ENCODE measurements at places on chromosomes 16 and 17.

- no peak for DNase-seq
Observed at GRCh38 chr16:79687249-79688130, 87.0 kb upstream of the MAF start.

DNA sequence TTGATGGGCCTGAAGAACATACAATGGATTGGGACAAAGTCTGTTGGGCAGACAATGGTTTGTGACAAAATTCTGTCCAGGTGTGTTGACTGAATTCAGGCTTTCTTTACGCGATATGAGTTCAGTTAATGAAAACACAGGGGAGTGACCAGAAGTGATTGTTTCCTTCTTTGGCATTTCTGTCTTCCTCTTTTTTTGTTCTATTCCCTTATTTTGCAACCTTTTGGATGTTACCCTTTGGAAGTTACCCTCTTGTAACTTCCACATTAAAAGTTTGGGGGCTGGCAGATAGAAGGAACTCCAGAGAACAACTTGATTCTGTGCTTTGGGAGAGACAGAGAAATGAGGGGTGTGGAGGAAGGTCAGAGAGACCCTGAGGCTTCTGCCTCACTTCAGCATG, 126.7 kb downstream of the PITPNC1 start:
- DNase-seq, result no peak

DNA sequence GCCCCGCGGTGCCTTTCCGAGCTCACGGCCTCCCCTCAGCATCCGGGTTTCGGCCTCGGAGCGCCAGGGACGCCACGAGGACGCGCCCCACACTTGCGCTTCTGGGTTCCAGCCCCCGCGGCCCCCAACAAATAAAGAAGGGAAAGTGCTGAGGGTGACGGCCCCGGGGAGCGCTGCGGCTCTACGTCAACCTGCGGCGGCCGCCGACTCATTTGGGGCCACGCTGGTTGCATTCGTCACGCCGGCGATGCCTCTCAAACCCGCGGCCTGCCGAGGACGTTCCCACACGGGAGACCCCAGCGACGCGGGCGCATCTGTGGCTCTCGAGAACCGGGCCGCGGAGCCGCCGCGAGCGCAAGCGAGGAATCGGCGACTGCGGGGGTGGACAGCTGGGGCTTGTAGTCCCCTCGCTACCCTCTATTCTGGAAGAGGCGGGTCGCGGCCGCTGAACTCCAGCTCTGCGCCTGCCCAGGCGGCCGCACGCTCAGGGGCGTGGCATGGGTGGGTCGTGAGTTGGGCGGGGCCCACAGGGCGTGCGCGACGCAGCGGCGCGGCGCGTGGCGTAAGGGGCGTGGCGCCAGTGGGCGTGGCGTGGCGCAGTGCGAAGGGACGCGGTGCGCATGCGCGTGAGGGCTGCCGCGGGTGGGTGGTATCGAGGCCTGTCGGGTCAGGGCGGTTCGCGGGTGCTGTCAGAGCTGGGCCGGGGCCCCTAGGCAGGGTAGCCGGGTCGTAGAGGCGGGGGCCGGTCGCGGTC, at the start of gene AMZ2:
TSS of gene AMZ2 (plus strand) at position 599 of the 754 bp plus-strand sequence. CDS start 2,145 bp downstream, outside the sequence.
- peak; percentile 95 for DNase-seq

GRCh38 chr16:17125671-17126070, 345.1 kb downstream of the XYLT1 start:
- no peak for DNase-seq

DNA sequence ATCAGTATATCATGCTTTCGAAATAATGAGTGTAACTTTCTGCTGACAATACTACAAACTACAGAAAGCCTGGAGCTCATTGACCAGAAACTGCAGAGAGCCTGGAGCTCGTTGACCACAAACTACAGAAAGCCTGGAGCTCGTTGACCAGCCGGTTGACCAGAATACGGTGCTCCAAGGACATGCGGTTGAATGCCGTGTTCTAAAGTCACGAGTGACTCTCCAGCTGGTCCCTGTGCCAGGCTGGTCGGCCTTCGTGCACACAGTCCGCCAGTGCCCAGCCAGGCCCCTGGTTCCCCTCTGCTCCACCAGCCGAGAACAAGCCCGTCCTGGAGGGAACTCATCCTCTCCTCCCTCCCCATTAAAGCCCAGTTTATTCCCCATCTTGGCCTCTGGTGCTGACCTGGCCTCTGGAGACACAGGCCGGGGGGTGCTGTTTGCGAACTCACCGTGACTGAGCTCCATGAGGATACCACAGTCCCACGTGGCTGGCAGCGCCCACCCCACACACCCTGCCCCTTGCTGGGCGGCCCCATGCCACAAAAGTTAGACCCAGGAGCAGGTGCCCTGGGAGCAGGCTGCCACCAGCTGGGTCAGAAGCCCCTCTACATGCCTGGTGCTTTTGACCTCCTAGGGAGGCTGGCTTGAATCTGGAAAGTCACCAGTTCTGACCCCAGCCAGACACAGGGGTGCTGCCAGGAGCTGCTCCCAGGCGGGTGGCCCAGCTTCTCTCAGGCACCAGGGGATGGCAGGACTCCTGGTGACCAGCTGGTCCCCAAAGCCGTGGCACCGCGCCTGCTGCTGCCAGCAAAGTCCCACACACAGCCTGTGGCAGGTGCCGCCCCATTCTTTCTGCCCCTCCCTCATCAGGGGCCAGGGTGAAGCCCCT, 15.5 kb upstream of the CDH15 start:
- no peak for DNase-seq

- no peak for DNase-seq
Observed at GRCh38 chr16:28179354-28179753, 32.4 kb downstream of the XPO6 start.

- no peak for DNase-seq
Observed at GRCh38 chr17:47806026-47806912, 15.3 kb downstream of the OSBPL7 start.

- DNase-seq, result no peak
Observed at GRCh38 chr17:59491353-59492090, 73.9 kb upstream of the DHX40 start.

DNA sequence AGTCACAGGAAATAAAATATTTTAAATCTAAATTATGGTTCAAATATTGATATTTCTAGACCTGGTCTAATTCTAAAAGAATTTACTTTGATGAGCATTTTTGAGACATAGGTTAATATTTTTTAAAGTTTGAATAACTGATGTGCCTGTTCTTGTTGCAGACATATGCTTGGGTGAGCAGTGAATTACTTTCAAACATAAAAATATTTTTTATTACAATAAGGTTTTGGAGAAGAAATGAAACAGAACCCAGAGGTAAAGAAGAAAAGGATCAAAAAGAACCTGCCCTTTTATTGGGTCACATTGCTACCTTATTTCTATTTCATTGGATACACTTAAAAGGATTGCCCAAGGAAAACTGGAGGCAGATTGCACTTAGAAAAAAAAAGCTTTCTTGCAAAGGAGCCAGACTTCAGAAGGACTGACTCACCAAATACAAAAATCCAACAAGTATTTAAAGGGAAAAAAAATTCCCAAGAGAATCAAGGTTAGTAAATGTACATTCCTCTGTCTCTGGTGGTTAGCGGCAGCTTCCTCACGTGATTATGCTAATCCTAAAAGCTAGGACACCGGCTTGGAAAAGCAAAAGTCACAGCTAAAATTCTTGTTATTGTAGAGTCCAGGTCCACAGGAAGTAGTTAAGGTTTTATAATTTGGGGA, 18.5 kb downstream of the ENPP7 start:
- DNase-seq, result no peak

DNA sequence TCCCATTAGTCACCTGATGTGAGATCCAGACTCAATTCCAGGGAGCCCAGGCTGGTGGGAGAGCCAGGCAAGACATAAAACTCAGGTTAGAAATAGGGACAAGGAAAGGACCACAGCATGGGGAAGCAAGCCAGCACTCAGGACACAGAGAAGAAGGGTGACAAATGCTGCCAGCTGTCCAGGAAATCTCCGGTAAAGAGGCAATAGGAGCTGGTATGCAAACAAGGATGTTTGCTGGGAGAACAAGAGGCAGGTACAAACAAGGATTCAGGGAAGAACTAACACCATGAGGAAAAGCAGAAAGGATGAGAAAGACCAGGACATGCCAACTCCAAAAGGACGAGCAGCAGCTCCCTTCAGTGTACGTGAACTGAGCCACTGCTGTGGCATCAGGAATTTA, 10.2 kb upstream of the TXNDC11 start:
- no peak for DNase-seq

DNA sequence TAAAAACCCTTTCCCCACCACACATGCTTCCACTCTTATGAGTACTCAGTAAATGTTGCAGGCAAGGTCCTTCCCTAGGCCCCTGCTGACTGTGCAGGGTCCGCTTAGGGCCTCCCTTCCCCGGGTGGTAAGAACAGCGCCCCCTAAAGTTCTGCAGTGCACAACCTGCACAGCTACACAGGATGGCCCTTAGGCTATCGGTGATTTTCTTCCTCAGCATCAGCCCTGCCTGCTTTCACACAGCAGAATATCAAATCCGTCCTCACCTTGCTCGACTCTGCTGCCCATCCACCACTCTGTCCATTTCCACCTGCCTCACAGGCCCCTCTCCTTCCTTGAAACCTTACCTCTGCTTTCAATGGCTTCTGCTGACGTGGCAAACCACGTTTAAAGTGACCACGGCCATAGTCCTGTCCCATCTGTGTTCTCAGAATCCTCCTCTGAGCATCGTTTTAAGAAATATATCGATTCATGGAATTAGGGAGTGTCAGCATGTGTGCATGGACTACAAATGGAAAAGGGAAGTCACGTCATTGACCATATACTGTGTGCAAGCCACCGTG, 51.4 kb upstream of the TMEM132E start:
- DNase-seq, result no peak

DNA sequence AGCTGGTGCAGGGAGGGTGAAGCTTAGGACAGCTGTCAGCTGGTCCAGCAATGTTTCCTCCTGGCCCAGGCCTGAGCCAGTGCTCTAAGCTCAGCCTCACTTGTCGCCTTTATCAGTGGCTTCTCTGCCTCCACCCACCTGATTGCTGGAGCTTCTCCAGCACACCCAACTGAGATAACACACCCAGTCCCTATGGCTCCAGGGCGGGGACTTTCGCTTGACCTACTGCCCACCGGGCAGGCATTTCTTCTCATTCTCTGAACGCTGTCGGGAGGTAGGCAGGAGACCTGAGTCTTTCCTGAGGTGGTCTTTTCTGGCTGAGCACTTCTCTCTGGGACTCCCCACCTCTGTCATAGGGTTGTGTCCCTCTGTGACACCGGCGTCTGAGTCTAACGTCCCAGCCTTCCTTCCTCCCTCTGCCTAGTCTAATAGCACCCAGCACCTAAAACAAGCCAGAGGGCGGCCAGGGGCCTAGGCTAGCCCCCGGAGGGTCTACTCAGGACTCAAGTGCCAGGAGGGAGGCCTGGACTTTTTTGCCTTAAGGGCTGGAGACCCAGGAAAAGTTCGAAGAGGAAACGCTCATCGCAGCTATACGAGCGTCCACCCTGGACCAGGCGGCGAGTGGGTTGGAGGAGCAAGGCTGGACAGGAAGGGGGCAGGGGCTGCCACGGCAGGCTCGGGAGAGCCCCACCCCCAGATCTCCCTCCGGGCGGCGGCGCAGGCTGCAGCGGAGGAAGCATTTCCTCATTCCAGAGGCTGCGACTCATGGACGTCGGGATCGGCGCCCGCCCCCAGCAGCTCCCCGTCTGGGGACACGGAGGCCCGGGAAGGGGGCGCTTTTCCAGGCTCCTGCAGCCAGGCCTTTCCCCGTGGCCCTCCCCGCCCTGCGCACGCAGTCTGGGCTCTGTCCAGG, 756 bp downstream of the TAX1BP3 start:
- DNase-seq, result no peak

- DNase-seq, result no peak
Observed at GRCh38 chr17:15351925-15352324, 10.5 kb upstream of the TEKT3 start.

DNA sequence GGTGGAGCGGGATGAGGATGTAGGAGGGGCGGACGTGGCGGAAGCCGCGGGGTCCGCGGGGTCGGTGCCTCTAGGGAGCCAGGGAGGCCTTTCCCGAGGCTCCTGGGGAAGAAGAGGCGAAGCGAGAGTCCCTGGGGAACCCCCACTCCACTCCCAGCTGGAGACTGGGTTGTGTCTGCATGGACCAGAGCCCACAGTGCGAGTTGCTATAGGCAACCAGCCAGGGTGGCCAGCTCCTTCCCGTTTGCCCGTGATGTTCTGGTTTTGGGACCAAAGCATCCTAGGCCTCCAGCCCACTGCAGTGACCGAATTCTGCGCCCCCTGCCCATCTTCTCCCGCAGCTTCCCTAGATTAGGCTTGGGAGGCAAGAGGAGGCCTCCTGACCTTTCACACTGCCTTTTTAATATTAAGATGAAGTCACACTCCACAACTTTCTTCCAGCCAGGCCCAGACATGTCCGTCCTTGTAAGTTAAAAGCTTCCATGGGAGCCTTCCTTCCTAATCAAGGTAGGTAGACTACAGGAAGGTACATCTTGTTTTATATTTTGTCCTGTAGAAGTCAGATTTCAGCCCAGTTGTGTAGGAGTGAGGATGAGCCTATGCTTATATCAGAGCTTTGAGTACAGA, 469 bp downstream of the AMZ2 start:
- DNase-seq, result peak; percentile 81

- no peak for DNase-seq
Observed at GRCh38 chr17:57609125-57609877, 135.8 kb downstream of the CCDC182 start.

DNA sequence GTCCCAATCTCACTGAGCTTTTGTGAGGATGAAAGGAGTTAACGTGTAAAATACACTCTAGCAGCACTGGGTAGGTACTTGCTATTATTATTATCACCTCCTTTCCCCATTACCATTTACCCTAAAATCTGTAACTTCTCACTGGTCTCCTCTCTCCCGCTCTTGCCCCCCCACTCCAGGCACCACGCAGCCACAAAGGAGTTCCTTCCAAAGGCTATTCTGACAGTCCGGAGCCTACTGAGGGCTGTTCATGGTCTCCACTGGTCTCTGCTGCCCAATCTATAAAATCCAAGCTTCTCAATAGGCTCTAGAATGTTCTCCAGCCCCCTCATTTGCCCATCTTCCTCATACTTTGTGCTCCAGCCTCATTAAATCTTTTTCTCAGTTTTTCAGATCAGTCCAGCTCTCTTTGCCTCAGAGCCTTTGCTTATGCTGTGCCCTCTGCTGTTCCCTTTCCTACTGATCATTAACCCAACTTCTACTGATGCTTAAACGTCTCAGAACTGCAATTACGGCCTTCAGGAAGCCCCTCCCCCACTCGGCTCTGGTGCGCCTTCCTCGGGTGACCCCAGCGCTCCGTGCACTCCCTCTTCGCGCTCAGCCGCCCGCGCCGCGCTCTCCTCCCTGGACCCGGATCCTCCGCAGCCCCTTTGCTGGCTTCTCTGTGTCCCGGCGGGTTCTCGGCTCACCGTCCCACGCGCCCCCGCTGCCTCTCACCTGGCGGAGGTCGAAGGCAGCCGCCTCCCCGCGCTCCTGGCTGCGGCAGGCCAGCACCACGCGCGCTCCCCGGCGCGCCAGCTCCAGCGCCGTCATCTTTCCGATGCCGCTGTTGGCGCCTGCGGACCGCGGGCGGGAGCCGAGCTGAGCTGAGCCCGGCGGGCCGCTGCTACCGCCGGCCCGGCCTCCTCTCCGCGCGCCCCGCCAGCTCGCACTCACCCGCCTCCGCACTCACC, 737 bp downstream of the DHRS13 start:
- peak; percentile 39 for DNase-seq

- no peak for DNase-seq
Observed at GRCh38 chr17:6713918-6714271, 726 bp upstream of the SLC13A5 start.

- no peak for DNase-seq
Observed at GRCh38 chr16:62638964-62639870, 603.0 kb upstream of the CDH8 start.

- no peak for DNase-seq
Observed at GRCh38 chr16:53510704-53511070, 7.7 kb upstream of the AKTIP start.

- DNase-seq, result no peak
Observed at GRCh38 chr17:74325743-74326379, at the start of gene KIF19. TSS of gene KIF19 (plus strand) at chr17:74326226. CDS start at chr17:74326350, 124 bp downstream.

Data from NK-92 treated with Interleukin-12 subunit alpha and Interleukin-12 subunit beta, amount 100 ng/mL, for 24 hours (cell line).